Prostate gland (tissue), 2 donors: ENCODE measurements at places on chromosomes 2 and 18. TPM values are rescaled to one million over a fixed set of nuclear protein-coding genes. Genes with fewer than 3 reads are reported as not detected.

SLC4A5 gene
- total RNA-seq, result 65.9 TPM

DNA sequence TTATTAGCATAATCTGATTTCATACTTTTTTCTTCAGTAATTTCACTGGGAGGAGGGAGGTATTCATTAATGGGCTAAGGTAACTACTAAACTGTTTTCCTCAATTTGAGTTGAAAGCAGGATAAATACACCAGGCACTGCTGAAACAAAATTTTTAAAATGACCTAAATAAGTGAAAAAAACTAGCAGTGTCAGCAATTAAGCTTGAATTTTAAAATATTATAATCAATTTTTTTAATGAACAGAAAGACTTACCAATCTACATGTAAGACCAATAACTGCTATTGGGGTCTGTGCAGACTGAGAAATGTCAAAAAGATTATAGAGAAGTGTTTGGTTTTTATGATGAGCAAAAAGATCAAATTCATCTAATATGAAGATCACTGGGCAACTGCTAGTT lies 68.4 kb downstream of the ORC4 start:
- H3K4me1 ChIP-seq, result no peaks in the 10 kb centered on the region
- no peaks in the 10 kb centered on the region for H3K27me3 ChIP-seq
- no peak for DNase-seq
- no peak overlapping the region for H3K4me3 ChIP-seq
- H3K27ac ChIP-seq, result no peak overlapping the region
- no peaks in the 10 kb centered on the region for H3K36me3 ChIP-seq

- H3K4me3 ChIP-seq, result no peak overlapping the region
- H3K36me3 ChIP-seq, result no peaks in the 10 kb centered on the region
- no peak overlapping the region for H3K27ac ChIP-seq
- no peaks in the 10 kb centered on the region for H3K4me1 ChIP-seq
- DNase-seq, result no peak
Measured at GRCh38 chr2:113264713-113265403, 13.9 kb downstream of the PAX8 start.

IAH1 gene
- total RNA-seq, result 61.3 TPM

TBR1 gene
- total RNA-seq, result not detected
